A549 treated with Mapracorat at 1 μM for 4 hours (cell line): ENCODE measurements at places on chromosomes 3 and 15. TPM values are rescaled to one million over a fixed set of nuclear protein-coding genes. Genes with fewer than 3 reads are reported as not detected.

Gene CRABP1
- total RNA-seq = 1.2 to 2.2 TPM (median 1.7 TPM) in 5 replicates

Gene PP2D1
- total RNA-seq = not detected in 5 replicates

Gene CCDC39
- not detected in 5 replicates for total RNA-seq

Gene BFSP2
- total RNA-seq = not detected in 5 replicates

Gene LMAN1L
- total RNA-seq = not detected in 5 replicates

Gene TRH
- total RNA-seq = not detected in 5 replicates

Gene PAQR5
- 68.2 to 104 TPM (median 99.3 TPM) in 5 replicates for total RNA-seq

Gene JAGN1
- 82.2 to 95.8 TPM (median 93.2 TPM) in 5 replicates for total RNA-seq

Gene FHIT
- total RNA-seq = 0.30 to 1.6 TPM (median 0.72 TPM) in 5 replicates

Gene SCG3
- total RNA-seq = 0.06 to 0.08 TPM (median 0.07 TPM) in 4 of 5 replicates, not detected in the other

Gene AGBL1
- total RNA-seq = not detected in 5 replicates

Gene GOLGA8T
- 0.80 to 2.0 TPM (median 1.6 TPM) in 5 replicates for total RNA-seq

Gene PRSS50
- not detected in 5 replicates for total RNA-seq

Gene GPR176
- total RNA-seq = 8.6 to 12.3 TPM (median 11.4 TPM) in 5 replicates
